ENCODE measurements at places on chromosomes 6 and 20.

DNA sequence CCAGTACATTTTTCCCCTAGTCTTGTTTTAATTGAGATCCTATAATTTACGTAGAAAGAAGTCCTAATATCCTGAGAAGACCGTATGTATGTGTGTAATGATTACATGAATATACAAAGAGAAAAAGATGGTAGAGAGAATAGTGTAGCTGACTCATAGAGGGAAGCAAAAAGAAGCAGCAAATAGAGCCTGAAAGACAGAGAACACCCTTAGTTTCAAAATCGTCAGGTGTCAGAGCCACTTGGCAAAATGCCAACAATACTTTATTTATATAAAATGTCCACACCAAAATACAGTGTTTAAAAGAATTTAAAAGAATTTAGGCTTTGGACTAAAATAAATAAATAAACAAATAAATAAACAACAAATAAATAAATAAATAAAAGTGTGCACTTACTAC lies 1414.1 kb upstream of the EYS start:
- no peak for DNase-seq

- DNase-seq: no peak
These were observed 29.8 kb downstream of the SLC13A3 start for GRCh38 chr20:46621492-46621891.

DNA sequence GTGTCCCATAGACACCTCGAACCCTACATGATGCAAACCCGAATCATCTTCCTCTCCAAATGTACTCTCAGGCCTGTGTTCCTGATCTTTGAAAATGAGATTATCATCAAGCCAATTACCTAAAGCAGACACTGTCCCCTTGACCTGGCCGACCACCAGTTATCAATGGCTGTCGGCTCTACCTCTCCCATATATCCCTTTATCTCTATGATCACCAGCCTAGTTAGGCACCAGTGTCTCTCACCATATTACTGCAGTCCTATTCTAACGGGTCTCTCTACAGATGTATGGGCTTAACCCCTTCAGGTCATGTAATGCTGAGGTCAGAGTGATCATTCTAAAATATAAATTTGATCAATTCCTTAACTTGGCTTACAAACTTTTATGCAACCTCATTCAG lies 234.9 kb upstream of the MARCKS start:
- no peak for DNase-seq

DNA sequence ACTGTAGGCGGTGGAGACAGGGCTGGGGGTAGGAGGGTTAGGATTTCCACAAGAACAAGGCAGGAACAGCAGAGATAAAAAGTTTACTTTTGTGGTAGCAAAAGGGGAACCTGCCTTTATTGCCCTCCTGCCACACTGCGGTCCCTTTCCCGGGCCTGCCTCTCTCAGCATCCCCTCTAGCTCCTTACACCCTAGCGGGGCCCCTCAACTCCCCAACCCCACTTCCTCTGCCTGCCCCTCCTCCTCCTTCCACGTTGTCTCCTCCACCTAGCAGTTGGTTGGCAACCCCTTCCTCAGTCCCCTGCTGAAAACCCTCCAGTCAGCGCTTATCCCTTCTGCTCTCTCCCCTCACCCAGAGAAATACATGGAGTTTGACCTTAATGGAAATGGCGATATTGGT lies 714 bp downstream of the AIF1 start:
- DNase-seq: no peak

- DNase-seq: no peak
These were observed 24.7 kb upstream of the PYGB start for GRCh38 chr20:25223179-25223661.

DNA sequence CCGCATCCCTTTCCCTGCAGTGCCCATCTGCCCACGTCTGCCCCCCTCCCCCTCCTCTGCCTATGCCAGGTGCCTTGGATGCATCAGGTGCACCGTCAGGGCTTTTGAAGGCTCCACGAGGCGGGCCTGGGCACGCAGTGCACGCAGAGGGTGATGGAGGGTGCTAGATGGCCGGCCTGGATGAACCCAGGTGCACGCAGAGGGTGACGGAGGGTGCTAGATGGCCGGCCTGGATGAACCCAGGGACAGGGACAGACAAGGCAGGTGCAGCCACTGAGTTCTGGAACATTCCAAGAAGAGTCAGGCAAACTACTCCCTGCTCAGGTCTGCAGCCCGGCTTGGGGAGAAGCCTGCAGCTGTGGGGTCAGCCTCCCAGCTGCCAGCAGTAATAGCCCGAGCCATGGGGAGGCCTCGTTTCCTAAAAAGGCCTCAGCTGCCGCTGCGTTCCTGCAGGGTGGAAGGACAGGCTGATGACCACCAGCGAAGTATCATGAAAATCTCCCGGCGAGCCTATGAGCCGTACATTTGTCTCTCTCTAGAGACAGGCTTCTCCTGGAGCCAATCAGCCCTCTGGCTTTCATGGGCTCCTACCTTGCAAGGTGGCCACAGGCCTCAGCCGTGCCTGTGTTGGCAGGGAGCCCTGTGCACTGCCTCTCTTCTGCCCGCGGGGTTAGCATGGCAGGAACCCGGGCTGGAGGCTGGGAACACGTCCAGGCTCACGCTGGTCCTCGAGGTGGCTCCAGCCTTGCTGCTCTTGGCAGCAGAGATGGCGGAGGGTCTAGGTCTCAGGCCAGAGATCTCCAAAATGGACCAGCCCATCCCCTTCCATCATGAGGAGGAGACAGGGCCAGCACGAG lies 29.6 kb downstream of the NTSR1 start:
- no peak for DNase-seq

- no peak for DNase-seq
These were observed 700 bp downstream of the DTD1 start for GRCh38 chr20:18588574-18588933.

DNA sequence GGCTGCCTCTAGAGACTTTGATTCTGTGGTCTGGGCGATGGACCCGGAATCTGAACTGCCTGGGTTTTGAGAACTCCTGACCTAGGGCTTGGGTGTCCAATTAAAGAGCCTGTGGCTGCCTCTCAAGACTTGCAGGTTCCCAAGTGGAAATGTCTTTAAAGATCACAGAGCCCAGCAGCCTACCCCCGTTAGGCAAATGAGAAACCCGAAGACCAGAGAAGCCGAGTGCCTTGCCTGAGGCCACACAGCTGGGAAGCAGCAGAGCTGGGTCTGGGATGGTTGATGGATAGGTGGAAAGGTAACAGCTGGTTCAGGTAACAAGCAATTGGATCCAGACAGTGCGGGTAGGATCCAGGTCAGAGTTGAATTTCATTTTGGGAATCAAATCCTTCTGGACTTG lies 25.8 kb downstream of the KCNB1 start:
- DNase-seq: no peak

GRCh38 chr6:83051377-83052172 lies 14.1 kb downstream of the UBE3D start:
- no peak for DNase-seq

- DNase-seq: no peak
These were observed 152.1 kb downstream of the PLCB4 start for GRCh38 chr20:9220874-9221547.

GRCh38 chr6:148867862-148868261 lies 121.0 kb downstream of the UST start:
- DNase-seq: no peak

GRCh38 chr20:10228330-10228729 lies 9.7 kb downstream of the SNAP25 start:
- DNase-seq: no peak

GRCh38 chr6:129516005-129516404 lies 194.0 kb downstream of the ARHGAP18 start:
- DNase-seq: no peak

GRCh38 chr6:169527306-169527705 lies 174.5 kb downstream of the WDR27 start:
- DNase-seq: no peak

DNA sequence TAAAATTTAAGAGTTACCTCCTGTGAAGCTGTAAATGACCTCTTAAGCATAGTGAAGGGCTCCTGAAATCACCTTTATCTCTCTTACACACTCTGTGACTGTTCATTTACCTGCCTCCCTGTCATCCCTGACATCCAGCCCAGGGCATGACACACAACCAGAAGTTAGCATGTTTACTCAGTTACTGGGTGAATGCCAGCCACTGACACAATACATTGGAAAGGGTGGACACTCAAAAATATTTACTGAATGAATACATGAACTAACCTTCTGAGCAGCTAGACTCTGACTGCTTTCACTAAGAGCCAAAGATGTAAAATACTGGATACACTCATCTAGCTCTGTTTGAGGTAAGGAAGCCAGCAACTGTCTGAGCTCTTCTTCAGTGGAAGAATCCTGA lies 25.3 kb downstream of the SERAC1 start:
- no peak for DNase-seq

DNA sequence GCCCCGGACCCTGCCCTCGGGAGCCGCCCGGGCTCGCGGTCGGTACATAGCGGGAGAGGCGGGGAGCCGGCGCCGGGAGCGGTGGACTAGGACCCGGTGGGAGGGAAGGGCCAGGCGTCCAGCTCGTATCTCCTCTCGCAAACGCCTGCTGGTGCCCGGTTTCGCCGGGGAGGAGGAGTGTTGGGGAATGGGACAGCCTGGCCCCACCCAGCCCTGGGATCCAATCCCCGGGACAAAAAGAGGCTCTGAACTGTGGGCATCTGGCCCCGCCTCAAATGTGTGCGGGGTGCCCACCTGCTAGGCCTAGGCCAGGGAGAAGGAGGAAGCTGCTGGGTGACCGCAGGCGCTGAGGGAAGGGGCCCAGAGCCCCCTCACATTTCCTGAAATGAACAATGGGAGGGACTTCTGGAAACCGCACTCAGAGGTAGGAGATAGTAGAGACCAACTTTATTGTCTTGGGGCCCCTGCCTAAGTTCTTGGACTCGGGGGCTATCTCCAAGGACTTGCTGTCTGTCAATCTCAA lies at the start of gene KCNK17:
Gene KCNK17, minus strand, starts transcription at position 147 of the 523 bp plus-strand sequence. Its CDS starts 99 bp downstream, at position 48.
- DNase-seq: no peak

DNA sequence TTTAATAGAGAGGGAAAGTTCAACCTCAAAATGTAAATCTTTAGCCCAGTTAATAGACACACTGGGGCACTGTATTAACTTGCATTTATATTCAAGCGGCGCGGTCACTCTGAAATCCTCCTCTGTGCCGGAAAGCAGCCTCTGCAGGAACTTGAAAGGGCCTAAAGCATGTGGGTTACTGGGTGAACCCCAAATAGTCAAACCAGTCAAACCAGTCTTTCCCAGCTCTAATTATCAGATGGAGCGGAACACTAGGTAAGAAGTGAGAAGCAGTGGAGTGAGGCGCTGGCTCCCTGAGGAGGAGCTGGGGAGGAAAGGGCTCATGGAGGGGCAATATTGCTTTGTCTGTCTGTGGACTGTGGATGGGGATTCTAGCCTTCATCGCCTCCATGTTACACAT lies 531.3 kb downstream of the QKI start:
- DNase-seq: no peak

GRCh38 chr6:38715016-38715689 lies at the start of gene DNAH8:
DNAH8 (plus strand) TSS chr6:38715311; CDS start chr6:38722810, 7,499 bp downstream.
- no peak for DNase-seq

DNA sequence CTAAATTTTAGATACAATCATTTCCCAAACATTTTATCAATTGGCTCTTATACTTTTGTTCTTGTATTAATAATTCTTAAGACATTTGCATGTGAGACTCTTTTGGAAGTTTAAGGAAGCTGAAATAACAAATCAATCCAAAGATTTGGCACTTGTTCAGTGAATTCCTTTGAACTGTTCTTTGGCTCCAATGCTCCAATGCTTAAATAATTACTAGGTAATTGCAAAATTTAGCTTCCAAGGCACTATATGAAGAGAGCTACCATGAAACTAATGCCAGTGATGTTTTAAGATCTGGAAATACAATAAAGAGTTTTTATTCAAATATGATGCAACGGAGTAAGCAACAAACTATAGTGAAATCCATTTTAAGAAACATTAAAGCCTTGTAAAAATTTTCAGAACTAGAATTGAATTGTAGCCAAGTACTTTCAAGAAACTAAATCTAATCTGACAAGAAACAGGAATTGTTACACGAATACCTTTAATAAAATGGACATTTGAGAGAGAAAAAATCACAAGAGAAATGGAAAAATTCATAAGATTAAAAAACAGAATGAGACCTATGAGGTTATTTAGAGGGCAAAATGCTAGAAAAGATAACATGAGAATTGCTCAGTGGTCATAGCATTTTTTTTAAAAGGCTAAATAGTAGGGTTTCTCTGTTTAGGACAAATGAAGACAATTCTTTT lies 43.6 kb upstream of the SMLR1 start:
- DNase-seq: no peak

DNA sequence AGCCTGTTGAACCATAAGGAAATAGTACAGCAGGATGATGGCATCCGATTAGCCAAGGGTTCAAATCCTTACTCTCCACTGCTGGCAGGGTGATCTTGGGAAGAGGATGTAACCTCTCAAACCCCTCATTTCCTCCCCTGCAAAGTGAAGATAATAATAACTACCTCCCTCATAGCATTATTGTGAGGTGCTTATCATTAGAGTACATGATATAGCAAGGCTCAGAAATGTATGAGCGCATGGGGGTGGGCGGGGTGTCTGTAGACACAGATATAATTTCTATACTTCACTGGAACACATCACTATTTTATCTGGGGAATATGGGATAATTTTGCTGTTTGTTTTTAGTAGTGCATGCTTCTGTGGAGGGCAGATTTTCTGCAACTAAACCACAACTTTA lies 89.8 kb upstream of the LAMP5 start:
- DNase-seq: no peak

- peak; percentile 94 for DNase-seq
These were observed 11.5 kb downstream of the PMEPA1 start for GRCh38 chr20:57698116-57698866.

DNA sequence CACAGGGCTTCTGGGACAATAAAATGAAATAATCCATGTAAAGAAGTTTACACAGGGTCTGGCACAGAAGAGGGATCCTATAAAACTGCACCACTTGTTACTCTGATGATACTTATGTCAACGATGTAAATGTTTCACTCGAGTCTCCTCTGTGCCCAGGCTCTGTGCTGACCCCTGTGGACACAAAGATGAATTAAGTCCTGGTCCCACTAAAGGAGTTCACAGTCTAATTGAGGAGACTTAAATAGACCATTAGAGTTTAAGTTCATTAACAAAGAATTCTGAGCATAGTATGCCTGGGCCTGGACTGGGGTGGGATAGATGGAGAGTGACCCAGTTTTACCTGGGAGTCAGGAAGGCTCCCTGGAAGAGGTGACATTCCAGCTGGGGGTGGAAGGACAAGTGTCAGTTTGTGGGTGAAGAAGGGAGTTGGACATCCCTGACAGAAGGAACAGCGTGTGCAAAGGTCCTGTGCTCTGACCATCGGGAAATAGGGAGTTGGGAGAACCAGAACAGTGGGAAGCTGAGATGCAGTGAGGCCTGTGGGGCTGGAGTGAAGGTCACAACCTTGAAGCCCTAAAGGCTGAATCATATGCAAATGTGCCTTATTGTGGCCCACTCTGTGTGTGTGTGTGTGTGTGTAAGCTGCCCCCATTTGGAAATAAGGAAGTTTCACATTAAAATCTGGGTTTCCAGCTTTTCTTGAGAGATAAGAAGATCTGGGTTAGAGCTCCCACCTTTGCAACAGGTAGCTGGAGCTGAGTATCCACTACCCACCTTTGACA lies 1.1 kb downstream of the OCSTAMP start:
- no peak for DNase-seq

GRCh38 chr6:26577720-26578072 lies 19.1 kb upstream of the ABT1 start:
- DNase-seq: no peak

- no peak for DNase-seq
These were observed 73.5 kb downstream of the SOX4 start for GRCh38 chr6:21666853-21667681.

- peak; percentile 7 for DNase-seq
These were observed 274.3 kb downstream of the CD109 start for GRCh38 chr6:73969971-73970970.
